ENCODE measurements at places on chromosomes 7 and 10. TPM values are rescaled to one million over a fixed set of nuclear protein-coding genes. Genes with fewer than 3 reads are reported as not detected.

GRCh38 chr7:11831156-11831735 lies 752 bp downstream of the THSD7A start:
- no peak for DNase-seq

- peak; percentile 87 for DNase-seq
Measured at GRCh38 chr7:151631953-151632749, 112.5 kb upstream of the RHEB start.

- DNase-seq = peak; percentile 88
Measured at GRCh38 chr10:121598263-121599249, at the start of gene FGFR2. TSS of gene FGFR2 (minus strand) at chr10:121598444. CDS start at chr10:121593817, 4,627 bp downstream.

GRCh38 chr10:15451137-15452094 lies 80.3 kb upstream of the FAM171A1 start:
- DNase-seq = no peak

DNA sequence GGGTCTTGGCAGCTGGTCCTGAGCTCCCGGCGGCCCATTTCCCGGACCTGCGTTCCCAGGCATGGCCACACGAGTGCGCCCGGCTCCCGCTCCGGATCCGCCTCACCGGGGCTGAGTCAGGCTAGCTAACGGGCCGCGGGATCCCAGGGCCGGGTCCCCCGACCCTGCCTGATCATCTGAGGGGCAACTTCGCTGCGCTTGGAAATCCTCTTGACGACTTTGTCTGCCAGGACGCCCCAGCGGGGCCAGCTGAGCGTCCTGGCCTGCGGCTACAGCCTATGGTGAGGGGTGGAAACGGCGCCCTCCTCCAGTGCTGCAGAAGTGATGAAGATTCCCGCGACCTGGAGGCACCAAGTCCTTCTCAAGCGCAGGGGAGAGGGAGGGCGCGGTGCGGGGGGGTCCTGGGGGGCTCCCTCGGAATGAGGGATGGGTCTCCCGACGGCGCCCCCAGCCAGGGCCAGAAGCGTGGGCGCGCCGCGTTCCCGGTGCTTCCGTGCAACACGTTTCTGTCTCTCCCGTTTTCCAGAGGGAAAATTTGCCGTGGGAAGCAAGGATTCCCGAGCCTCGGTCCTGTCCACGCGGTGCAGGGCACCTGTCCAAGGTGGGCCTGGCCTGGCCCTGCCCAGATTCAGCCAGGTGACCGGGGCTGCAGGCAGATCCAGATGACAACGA lies 212.4 kb downstream of the CCSER2 start:
- peak; percentile 56 for DNase-seq

- no peak for DNase-seq
Measured at GRCh38 chr10:33142295-33142694, 184.3 kb upstream of the ITGB1 start.

DNA sequence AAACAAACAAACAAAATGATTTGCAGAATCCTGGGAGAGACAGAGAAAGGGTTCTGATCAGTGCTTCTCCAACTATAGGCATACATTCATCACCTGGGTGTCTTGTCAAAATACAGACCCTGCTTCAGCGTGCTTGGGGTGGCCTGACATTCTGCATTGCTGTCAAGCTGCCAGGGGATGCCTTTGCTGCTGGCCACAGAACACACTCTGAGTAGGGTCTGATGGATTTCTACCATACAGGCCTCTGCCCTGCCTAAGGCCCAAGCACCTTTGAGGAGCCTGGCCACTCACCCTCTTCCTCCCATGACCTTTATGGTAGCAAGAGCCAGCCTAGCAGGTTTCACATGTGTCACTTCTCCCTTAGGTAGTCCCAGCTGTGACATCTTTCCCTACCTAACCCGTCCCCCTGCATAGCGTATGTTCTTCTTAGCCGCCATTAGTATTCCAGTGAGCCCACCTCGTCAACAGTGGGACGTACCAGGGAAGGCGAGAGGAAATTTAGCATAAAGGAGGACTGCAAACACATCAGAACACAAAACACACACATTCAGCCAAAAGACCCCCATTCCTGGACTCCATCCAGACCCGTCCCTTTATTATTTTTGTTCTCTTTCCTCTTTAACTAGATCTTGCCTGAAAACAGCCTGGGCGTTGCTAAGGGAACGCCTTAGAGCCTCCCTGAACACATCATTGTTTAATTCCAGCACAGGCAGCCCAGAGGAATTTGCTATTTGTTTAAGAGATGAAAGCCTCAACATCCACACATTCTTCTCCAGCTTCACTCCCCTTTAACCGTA lies 43.9 kb upstream of the PODXL start:
- DNase-seq = no peak

DNA sequence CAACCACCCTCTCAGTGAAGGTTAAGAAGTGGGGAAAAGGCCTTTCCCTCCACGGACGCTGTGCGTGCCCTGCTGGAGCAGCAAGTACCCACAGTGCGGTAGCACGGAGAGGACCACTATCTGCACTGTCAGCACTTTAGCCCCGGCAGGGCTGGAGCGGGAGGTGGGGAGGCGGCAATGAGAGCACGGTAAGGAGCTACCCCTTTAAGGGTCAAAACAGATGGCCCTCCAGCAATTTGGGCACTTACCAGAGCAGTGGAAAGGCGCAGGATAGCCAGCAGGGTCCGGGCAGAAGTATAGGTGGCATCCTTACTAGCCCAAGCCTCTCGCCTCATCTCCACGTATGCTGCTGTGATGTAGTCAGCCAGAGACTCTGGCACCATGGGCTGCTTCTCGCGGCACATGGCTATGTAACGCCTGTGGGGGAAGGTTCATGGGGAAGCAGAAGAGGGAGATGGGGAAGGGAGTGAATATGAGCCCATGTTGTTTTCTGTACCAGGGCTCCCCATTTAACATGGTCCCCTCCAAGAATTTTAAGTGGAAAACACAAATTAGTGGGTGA lies 5.2 kb downstream of the COPS6 start:
- no peak for DNase-seq

GRCh38 chr7:157521752-157522151 lies 184.9 kb downstream of the DNAJB6 start:
- DNase-seq = peak; percentile 6

GRCh38 chr10:4434105-4434504 lies 391.9 kb upstream of the AKR1E2 start:
- DNase-seq = no peak

DNA sequence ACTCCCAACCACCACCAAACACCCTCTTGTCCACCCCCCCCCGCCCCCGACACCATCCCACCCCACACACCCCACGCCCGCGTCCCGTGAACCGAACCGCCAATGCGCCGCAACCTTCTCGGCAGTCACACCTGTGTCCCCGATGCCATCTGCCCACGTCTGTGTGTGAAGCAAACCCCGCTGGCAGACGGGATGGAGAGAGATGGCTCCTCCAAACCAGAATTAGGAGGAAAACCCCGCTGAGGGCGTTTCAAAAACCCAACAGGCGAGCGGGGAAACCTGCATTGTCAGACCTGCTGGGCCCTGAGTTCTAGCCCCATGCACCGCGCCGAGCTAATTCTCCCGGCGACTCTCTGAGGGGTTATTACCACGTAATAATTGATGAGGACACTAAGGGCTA lies 28.6 kb upstream of the KCNK18 start:
- DNase-seq = no peak

DNA sequence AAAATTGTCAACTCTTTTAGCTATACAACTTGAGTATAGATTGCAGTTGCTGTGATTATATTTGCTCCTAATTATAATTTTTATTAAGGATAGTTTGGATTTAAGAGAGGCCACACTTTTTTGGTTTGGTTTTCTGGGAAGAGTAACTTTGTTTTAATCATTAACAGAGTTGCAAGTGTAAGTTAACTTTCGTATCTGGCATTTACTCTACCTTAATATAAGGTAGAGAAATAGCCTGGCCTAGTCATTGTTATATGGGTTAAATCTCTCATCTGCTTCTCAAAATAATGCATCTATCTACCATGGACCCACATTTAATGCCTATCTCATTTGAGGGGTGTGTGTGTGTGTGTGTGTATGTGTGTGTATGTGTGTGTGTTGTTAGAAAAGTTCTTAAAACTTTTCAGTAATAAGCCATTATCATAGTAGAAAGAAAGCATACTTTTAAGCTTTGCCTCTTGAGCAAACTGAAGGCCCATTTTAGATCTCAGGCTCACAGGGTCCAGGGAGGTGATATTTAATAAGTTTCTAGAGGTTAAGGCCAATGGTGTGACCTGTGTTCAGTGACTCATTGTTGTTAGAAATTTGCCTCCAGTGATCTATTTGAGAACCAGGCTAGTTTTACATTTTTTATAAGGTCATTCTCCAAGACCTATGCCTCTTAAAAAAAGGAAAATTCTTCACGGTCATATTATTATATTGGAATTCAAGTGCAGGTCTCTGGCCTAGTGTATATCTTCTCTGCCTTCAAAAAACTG lies 10.9 kb upstream of the TEX47 start:
- DNase-seq = no peak

- DNase-seq = no peak
Measured at GRCh38 chr10:89505640-89506275, 29.6 kb downstream of the SLC16A12 start.

- DNase-seq = no peak
Measured at GRCh38 chr10:101134299-101135127, 3.4 kb downstream of the TLX1 start.

DNA sequence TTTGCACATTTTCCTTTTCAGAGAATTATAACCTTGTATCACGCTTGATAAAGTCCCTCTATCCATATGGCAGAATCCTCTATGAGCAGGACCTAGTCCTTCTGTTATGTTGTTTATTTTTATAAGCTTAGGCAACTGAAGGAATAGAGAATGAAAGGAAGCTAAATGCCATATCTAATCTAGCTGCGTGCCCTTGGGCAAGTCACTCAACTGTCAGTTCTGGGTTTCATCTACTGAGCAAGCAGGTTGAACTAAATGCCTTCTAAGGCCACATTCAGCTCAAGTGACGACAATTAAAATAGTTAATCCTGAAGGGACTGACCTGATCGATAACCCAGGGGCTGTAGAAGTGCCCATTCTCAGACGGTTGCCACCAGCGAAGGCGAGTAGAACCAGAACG lies 93.9 kb upstream of the SLC26A5 start:
- no peak for DNase-seq

DNA sequence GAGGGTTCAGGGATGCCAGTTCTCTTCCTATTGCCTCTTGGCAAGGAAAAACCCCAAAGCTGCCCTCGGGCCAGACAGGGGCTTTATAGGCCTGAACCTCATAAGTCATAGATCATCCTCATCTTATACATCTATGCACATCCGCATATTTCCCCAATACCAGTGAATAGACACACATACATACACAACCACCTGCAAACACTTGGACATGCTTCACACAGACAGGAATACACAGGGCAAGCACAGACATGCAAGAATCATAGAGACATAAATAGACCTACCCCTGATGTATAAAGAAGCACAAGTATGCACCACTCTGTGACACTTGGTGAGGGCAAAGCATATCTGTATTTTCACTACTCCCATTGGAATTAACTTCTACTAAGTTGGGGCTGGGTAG lies 30.7 kb downstream of the MBL2 start:
- no peak for DNase-seq

Gene MBLAC1
- total RNA-seq = 1.5 TPM

Gene DDX56
- total RNA-seq = 89.4 TPM

Gene PON1
- not detected for total RNA-seq

Gene IPMK
- total RNA-seq = 4.6 TPM

Gene BAIAP2L1
- total RNA-seq = 36.5 TPM

Gene ACSM6
- total RNA-seq = 1.8 TPM

Gene DRGX
- not detected for total RNA-seq

Gene SCRN1
- total RNA-seq = 61.2 TPM

Gene SLC29A3
- total RNA-seq = 22.4 TPM

Gene NYAP1
- 0.68 TPM for total RNA-seq

Gene SLC26A3
- total RNA-seq = 0.31 TPM

Gene CH25H
- 3.6 TPM for total RNA-seq

Gene HDAC9
- 20.0 TPM for total RNA-seq

Gene GARIN1A
- total RNA-seq = 6.4 TPM

Data from ureter (tissue), 1 donor.